Stimulated activated CD4-positive, alpha-beta T cell treated with anti-CD3 and anti-CD28 coated beads, Interleukin-15, amount 100 ng/mL, for 1 hour (primary cell): ENCODE measurements at places on chromosomes 1 and 21.

DNA sequence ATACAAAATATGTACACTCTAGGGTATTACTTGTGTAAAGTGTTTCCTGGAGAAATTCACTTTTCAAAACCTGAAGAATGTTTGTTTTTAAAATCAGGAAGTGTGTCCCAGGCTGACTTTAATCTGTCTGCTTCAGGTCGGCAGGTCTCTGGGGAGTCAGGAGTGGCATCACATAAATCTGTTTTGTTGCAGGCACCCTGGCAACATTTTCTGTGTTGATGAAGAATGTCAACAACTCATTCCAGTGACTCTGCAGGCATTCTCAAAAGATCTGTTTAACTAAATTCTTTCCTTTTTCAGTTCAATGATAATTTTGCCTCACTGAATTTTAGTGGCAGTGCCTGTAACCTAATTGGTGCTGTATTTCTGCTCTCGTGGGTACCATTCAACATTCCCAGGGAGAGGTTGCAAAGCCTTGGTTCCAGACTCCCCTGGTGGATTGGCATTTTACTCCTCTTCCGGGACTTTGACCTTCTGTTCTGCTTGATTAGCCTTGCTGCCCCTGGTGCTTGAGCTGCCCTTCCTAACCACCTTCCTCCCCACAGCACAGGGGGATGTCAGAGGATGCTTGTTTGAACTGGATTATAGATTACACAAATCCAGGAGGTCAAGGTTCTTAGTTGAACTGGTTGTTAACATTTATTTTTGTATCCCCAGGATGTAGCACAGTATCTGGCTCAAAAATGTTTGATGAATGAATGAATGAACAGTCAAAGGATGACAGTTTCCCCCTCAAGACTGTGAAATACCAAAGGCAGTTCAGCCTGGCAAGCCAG lies 55.4 kb upstream of the LPGAT1 start:
- DNase-seq: no peak

- no peak for DNase-seq
Observed at GRCh38 chr1:28507247-28507645, 1.4 kb downstream of the RCC1 start.

GRCh38 chr1:98251497-98251896 lies 330.7 kb upstream of the DPYD start:
- no peak for DNase-seq

- DNase-seq: no peak
Observed at GRCh38 chr1:182802006-182802803, 12.6 kb downstream of the NPL start.

DNA sequence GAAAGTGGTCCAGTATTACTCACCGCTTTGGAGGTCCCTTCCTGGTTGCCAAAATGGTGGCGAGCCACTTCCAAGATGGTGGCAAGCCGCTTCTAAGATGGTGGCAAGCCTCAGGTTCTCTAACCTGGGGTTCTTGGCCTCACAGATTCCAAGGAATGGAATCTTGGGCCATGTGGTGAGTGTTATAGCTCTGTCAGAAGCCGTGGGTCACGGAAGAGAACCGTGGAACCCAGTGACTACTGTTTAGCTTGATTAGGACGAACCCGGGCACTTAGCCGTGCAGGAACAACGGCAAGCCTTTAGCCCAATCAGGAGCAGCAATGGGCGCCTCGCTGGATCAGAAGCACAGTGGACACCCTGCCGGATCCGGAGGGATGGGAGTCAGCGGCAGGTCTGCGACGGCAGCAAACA lies 356.2 kb upstream of the TMPRSS15 start:
- no peak for DNase-seq

- no peak for DNase-seq
Observed at GRCh38 chr1:225479996-225480720, 52.3 kb upstream of the LBR start.

GRCh38 chr1:80542231-80542630 lies 1258.5 kb upstream of the ADGRL2 start:
- no peak for DNase-seq

DNA sequence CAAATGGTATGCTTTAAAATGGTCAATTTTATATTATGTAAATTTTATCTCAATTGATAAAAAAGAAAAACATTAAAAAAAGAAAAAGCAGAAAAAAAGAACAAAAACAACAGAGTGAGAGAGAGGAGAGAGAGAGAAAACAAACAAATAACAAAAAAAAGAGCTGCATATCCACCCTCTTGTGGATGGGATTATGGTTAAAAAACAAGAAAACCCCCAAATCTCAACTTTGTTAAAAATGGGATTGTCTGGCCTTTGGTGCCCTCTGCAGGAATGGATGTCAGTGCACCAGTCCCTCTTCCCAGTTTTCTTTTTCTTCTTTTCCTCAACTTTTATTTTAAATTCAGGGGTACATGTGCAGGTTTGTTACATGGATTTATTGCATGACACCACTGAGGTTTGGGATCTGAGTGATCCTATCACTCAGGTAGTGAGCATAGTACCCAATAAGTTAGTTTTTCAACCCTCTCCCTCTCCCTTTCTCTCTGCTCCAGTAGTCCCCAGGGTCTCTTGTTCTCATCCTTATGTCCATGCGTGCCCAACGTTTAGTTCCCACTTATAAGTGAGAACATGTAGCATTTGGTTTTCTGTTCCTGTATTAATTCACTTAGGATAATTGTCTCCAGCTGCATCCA lies 28.1 kb downstream of the RNF187 start:
- no peak for DNase-seq

GRCh38 chr1:209883341-209883971 lies 54.6 kb upstream of the SYT14 start:
- DNase-seq: no peak

DNA sequence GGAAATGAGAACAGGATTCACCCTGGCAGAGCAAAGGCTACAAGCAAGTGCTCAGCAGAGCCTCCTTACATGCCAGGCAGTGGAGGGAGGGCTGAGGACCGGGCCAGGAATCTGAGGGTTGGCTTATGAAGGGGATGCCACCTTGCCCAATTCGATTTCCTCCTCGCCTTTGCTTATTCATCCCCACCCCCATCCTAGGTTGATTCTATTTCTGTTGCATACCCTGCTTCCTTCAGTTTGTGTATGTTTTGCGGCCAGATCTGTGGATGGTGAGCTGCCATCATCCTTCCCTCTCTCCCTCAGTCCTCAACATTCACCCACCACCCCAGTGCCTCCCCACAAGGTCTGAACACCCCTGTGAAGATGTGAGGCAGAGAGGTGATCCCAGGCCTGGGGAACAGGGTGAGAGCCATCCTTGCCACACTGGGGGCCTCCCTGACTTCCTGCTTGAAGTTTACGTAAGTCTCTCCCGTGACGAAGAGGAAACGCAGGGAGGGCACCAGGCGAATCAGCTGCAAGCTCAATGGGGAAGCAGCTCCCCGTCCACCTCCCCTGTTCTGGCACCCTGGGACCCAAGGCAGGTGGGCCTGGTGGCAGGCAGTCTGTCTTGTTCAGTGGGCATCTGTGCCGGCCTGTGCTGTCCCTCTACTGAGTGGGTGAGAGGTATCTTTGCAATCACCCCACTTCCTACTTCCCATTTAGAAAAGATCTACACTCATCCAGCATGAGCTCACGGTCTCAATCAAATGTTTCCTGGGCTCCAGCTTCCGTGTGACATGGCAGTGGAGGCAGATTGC lies 50.6 kb upstream of the CNTN2 start:
- DNase-seq: no peak

GRCh38 chr1:150404465-150404864 lies 40.5 kb downstream of the RPRD2 start:
- DNase-seq: no peak

DNA sequence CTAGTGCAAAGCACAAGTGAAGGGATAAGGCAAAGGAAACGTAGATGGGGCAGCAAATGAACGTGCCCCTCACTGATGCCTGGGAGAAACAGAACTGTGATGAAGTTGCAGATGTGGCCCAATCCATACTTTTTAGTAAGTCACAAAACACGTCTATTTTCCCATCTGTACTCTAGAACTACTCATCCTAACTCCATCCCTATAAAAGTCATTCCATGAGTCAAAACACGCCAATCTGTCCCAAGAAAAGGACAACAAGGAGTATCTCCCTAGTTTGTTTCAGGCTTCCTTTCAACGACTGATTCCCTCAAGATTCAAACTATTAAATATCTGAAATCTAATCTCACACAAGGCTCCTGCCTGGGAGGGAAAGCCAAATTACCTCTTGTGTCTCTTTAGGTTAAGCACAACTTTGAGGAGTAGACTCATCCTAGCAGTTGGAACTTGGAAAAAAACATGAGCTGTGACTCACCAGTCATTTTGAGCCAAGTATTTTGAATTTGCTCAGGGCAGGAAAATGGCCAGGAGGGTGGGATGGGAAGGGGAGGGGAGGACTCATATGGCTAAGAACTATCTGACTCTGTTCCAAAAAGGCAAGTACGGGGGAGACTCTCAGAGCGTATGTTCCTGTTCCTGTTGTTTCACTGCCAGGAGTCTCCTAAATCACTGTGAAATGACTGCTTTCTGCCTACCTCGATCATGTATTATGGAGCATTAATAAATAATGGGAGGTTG lies 214.5 kb upstream of the CAMK1G start:
- DNase-seq: no peak
